ENCODE measurements at places on chromosomes 5 and 9. TPM values are rescaled to one million over a fixed set of nuclear protein-coding genes. Genes with fewer than 3 reads are reported as not detected.
A peak's percentile ranks its signal among the peaks of the same experiment; 100 is the strongest.

PITX1 gene
- 6.8 TPM for total RNA-seq

RAB14 gene
- 42.9 TPM for total RNA-seq

PCDHB15 gene
- 0.82 TPM for total RNA-seq

PAEP gene
- total RNA-seq, result 3.0 TPM

SLC45A2 gene
- total RNA-seq, result 0.09 TPM

GTF2H2C gene
- 29.6 TPM for total RNA-seq

SLC36A2 gene
- not detected for total RNA-seq

OGN gene
- 24.4 TPM for total RNA-seq

IGIP gene
- 13.8 TPM for total RNA-seq

DNA sequence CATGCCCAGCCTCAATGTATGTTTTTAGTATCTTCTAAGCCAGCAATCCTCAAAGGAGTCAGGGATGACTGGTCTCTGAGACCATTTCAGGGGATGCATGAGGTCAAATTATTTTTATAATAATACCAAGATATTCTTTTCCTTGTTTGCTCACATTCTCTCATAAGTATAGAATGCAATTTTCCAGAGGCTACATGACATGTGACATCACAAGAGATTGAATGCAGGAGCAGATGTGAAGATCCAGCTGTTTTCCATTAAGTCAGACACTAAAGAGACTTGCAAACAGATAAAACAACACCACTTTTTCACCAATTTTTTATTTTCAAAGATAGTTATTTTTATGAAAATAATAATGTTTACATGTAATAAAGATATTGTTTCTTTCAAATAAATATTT is 22.0 kb upstream of the FREM1 start:
- no peak for DNase-seq

DNA sequence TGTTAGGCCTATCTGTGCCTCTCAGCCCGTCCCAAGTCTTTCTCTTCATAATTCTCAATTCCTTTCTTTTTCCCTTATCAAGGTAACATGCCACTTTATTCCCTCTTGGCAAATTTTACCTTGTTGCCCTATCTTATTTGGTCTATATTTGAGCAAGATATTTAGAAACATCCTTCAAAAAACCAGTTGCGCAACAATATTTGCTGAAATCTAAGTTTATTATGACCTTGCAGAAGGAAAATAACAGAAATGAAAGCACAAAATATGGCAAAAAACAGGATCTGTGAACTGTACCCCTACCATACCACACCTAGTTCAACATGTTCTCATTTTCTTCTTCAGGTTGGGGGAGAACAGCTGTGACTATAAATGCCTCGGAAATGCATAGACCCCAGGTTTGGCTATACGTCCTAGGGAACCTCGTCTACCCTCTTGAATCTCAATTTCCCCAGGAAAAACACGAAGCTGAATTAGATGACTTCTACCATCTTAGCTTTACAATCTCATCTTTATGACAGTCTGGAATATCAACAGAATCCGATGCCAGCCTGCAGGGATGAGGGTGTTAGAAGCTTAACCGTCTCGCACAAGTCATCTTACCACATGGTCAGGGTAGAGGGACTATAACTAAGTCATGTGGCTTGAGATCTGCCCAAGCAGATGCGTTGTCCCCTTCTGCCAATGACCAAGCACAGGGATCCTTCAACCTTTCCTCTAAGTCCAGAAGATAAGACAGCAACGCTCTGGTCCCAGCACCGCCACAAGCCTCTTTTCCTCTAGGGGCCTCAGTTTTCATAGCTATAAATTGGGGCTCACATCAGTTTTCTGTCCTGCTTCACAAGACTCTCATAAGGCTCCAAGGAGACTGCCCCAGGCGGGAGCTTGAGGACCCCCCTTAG is 1.3 kb downstream of the LCP2 start:
- no peak for DNase-seq

DNA sequence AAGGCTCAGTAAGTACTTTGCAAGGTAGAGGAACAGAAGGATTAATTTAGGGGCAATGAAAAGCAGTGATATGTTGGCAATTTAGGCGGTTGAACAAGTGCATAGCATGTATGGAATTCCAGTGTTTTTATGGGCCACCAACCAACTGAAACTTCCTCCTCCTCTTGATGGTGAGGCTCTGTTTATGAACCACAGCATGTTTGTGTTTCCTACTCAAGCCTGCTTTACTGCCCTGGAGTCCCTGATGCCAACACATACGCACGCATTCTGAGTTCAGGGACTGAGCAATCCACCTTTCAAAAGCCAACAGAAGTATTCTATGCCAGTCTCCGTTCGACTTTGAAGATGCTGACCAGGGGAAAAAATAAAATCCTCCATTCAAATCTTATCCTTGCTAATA is 417.5 kb downstream of the EFNA5 start:
- peak; percentile 35 for DNase-seq

- DNase-seq, result peak; percentile 25
Measured at GRCh38 chr9:83937861-83938455, 16.7 kb upstream of the KIF27 start.

DNA sequence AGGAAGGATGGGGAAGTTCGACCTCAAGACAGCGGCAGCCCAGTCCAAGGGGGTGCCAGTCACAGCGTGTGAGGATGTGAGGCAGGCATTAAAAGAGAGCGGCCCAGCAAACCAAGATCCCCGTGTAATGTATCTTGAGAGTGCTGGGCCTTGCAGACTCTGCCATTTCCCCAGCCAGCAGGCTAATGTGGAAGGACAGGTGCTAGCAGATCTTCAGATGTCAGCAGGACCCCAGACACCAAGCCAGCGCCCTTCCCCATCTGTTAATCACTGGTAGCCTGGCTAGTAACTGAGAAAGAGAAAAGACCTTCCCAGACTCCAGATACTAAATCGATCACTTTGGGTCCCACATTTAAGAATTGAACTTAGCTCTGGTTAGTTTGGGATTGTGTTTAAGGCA is 62.2 kb downstream of the NTRK2 start:
- no peak for DNase-seq

DNA sequence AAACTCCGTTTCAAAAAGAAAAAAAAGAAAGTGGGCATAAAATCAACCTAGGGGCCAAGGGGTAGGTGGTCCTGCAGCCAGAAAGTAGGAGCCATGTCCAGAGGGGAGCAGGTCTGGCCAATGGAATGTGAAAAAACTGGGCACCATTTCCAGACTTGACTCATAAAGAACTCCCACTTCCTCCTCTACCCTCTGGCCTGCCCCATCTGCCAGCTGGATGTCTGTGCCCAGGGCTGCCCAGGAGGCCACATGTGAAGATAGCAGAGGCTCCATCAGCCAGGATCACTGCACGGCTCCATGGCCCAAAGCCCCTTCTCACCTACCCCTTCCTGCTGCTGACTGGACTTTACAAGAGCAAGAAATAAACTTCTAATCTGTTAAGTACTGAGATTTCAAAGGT is 42.1 kb upstream of the EEIG1 start:
- no peak for DNase-seq

- peak; percentile 64 for DNase-seq
Measured at GRCh38 chr9:738209-738915, 103.1 kb upstream of the DMRT1 start.

- DNase-seq, result no peak
Measured at GRCh38 chr9:69283003-69283402, 42.0 kb upstream of the ENTREP1 start.

DNA sequence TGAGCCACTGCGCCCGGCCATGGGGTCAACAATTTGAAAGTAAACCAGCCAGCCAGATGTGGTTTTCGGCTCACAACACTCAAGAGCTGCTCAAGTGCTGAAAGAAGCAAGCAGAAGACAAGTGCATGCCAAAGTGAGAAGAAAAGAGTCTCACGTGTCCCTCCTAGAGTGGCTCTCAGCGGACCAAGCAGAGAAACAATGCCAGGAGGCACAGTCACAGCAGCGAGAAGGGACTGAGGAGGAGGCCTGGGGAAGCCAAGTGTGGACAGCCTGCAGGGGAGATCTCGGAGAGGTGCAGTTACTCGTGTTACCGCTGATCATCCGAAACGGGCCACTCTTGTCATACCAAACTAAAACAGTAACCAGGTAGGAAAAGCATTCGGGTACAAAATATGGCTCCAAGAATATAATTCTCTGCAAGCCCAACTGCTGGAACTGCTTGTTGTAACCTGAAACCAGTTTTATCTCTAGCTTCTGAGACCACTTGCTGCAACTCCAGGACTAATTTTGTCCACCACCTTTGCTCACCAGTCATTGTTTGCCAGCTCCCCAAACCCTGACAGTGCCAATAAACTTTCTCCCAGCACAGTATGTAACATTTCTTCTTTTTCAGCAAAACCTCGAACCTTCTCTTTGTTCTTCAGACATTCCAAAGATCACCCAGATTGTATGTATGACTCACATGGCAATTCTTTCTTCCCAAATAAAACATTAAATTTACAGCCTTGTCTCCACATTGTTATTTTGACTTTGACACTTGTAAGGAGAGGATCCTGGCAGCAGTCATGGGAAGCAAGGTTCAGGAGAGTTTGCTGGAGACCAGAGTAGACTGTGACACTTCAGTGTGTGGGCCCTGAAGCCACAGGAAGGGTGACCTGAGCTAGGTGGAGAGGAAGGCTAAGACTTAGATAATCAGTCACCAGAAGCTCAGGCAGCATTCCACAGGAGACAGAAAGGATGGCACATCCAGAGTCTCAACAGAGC is 6.3 kb downstream of the SLC35D2 start:
- DNase-seq, result no peak

DNA sequence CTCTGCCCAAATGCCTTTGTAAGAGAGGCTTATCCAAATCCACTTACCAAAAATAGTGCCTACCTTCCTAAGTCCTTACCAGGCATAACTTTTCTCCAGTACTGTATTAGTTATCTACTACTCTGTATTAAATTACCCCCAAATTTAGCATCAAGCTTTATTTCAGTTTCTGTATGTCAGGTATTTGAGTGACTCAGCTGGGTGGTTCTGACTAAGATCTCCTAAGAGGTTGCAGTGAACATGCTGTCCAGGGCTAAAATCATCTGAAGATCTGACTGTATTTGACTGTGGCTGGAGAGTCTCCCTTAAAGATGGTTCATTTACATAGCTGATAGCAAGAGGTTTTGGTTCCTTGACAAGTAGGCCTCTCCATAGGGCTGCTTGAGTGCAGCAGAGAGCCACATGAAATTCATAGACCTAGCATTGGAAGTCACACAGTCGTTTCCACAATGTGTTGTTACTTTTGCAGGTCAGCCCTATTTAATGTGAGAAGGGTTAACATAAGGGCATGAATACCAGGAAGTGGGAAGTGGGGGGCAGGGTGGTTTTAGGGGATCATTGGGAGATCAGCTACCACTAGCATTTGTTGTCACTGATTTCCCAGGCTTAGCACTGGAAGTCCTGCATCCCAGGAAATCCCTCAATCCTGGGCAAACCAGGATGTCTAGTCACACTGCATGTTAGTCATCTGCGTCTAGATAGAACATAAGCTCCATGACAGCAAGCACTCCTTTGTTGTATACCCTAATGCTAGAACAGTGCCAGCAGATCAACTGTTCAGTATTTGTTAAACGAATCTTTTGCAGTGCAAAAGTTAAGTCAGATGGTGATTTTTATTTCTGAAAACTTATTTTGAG is 2.0 kb upstream of the ZNF622 start:
- no peak for DNase-seq

- no peak for DNase-seq
Measured at GRCh38 chr9:115456515-115456914, 338.6 kb upstream of the TNC start.

DNA sequence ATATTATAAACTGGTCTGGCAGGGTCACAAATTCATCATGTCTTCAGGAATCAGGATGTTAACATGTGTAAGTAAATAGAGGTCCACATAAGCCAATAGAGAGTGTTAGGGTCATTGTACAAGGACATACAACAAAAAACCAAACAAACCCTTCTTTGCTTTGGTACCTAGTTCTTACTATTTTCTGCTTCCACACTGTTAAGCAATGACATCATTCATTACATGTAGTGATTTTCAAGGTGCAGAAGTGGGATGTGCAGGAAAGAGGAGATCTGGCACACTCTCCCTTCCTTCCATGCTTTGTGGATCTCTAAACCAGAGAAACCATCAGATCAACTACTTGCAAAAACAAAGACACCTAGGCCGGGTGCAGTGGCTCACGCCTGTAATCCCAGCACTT is 184.1 kb downstream of the RAPGEF6 start:
- no peak for DNase-seq

DNA sequence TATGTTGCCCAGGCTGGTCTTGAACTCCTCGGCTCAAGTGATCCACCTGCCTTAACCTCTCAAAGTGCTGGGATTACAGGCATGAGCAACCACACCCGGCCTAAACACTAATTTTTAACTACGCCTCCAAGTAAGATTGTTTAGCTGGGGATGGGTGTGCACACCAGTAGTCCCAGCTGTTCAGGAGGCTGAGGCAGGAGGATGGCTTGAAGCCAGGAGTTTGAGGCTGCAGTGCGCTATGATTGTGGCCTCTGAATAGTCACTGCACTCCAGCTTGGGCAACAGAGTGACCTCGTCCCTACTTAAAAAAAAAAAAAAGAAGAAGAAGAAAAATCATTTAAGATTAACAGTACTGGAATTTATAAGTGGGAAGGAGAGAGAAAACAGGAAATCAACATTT is 90.8 kb upstream of the NR5A1 start:
- DNase-seq, result no peak

GRCh38 chr5:173625673-173626504 is 9.4 kb upstream of the BOD1 start:
- DNase-seq, result no peak

DNA sequence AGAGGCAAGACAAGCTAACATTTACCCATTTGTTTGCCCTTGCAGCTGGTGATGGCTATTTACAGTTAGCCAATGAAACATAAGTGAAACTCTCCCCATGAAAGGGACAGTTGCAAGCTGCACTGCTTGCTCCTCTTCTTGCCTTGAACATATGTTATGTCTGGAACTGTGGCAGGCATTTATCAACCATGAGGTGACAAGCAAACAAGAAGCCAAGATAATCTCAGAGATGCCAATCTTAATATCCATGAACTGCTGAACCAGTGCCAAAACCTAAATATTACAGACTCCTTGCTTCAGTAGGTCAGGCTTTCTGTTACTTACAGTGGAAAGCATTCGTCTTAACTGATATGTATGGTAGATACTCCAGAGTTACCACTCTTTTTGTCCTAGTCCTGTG is 133.4 kb downstream of the ACTBL2 start:
- DNase-seq, result no peak

- DNase-seq, result no peak
Measured at GRCh38 chr5:128300181-128300580, 216.6 kb downstream of the SLC12A2 start.

DNA sequence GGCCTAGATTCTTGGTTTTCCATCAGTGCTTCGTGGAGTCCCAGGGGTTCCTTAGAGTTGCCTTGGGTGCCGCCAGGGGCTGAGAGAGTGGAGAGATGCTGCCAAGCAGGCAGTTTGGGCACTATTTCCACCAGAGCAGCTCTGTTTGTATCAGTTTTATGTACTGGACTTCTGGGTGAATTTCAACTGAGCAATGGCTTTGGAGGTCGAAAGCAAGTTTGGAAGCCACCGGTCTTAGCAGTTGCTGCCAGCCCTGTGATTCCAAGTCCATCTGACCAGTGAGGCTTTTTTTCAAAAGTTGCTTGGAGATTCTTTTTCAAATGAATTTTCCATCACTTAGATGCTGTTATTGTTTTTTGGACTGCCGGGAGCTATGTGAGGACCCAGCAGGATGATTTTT is 68.5 kb downstream of the ANGPTL2 start:
- no peak for DNase-seq

GRCh38 chr5:106185661-106186081 is 1485.1 kb downstream of the EFNA5 start:
- DNase-seq, result no peak
